SK-N-SH (cell line): ENCODE measurements at places on chromosomes 12 and 14.

- DNase-seq, result no peak
Measured at GRCh38 chr12:2804393-2805142, 7.9 kb upstream of the ITFG2 start.

GRCh38 chr14:19729763-19730162 is 13.6 kb upstream of the OR4Q3 start:
- no peak for DNase-seq

DNA sequence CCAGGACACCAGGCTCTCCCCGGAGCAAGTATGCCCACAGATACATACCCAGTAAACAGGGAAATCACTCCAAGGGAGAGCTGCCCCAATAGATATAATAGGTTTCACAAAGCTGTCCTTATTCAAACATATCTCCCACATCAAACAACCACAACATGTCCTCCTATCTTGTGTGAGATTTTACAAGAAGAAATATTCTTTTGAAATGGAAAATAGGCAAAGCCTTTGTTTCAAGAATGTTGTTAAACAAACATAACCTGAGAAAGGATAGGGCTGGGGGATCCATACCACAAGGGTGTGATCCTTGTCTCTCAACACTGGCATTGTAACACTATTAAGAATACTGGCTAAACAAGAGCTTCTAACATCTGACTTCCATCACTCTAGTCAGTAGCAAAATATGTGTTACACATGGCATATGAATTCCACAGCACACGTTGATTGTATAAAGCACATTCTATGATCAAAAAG is 32.9 kb downstream of the LGR5 start:
- no peak for DNase-seq

DNA sequence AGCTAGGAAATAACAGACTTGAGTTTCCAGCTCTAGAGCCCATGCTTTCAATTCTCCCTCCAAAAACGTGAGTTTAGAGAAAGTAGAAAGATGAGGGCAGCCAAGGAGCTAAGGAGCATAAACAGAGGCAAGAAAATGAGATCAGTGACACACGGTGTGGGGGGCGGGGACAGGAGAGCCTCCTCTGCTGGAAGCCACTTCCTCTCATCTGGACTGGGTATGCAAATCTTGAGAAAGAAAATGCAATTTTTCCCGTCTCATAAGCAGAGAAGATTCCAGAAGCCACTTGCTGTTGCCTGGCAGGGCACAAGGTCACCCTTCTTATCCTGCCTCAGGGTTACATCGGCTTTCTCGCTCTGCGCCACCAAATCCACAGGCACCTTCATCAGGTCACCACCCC is 6.0 kb downstream of the OR10P1 start:
- DNase-seq, result no peak
